ENCODE measurements at places on chromosomes 13 and 19.
A peak's percentile ranks its signal among the peaks of the same experiment; 100 is the strongest.

DNA sequence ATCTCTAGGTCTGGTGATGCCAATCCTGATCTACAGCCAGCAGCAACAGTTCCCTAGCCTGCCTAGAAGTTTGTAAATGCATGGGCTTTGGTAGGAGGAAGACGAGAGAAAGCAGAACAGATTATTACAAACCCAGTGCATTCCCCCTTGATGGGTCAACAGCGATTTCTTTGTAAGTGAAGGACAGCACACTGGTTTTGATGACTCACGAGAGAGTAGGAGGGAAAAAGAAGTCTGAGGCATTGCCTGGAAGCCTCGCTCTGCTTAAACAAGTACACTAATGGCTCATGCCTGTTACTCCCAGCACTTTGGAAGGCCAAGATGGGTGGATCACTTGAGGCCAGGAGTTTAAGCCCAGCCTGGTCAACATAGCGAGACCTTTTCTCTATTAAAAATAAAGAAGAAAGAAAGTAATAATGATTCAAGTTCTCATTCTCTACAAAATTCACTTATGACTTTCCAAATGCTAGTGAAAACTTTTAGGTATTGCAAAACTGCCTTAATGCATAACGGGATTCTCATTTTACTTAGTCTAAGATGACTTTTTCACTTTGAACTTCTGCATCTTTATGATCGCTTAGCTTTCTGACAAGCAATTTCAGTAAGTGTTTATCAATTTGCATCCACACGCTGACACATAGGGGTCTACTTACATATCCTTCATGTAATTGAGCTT lies 47.7 kb upstream of the USPL1 start:
- no peak for DNase-seq

DNA sequence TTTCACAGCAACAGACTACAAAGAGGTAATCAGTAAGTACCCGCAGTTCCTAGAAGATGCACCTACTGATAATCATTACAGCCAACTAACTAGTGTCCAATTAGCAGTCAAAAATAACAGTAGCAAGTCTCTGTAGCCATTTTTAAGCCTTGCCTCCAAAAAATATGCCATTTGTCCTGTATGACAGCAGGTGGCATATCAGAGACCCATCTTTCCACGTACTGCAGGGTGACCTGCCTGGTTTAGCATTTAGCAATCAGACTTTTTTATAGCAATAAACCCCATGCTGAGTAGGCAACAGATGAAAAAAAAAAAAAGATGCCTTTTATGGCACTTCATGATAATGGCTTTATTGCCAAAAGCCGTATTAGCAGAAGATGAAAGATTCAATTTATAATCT lies 155.3 kb upstream of the LSM14A start:
- DNase-seq: no peak

GRCh38 chr19:13995878-13996765 lies 10.0 kb downstream of the RFX1 start:
- DNase-seq: no peak

- DNase-seq: no peak
These were observed 44.2 kb downstream of the CHST8 start for GRCh38 chr19:33665776-33666595.

DNA sequence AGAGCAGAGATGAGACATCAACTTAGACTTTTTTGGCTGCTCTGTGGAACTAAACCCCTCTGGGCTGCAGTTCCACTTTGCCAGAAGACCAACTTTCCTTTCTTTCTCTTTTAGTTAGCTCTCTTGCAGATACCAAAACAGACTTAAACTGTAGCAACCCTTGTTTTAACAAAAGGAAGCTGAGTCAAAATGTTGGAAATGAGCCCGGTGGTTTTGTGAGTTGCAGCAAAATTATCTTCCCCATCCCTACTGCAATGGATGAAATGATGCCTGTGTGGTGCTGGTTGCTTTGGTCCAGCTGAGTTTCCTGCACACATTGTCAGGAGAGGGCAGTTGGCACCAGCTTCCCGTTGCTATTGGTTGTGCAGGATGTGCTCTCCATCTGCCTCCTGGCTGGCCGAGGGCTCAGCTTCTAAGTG lies 115.3 kb downstream of the LRCH1 start:
- DNase-seq: peak; percentile 12

DNA sequence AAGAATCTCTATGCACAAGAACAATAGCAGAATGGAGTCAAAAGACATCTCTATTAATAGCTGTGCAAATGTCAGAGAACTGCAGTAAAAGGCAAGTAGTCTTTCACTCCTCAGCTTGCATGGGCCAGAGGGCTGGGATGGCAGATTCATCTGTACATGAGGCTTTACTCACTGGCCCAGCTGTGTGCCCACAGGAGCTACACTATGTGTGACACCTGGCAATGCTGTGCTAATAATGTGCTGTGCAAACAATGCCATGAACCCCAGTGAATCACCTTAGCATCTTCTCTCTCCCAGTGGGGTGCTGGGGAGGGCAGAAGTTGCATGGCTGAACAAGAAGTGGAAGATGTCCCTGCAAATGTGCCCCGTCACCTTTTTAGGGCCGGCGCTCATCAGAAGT lies 73.1 kb downstream of the KL start:
- no peak for DNase-seq

DNA sequence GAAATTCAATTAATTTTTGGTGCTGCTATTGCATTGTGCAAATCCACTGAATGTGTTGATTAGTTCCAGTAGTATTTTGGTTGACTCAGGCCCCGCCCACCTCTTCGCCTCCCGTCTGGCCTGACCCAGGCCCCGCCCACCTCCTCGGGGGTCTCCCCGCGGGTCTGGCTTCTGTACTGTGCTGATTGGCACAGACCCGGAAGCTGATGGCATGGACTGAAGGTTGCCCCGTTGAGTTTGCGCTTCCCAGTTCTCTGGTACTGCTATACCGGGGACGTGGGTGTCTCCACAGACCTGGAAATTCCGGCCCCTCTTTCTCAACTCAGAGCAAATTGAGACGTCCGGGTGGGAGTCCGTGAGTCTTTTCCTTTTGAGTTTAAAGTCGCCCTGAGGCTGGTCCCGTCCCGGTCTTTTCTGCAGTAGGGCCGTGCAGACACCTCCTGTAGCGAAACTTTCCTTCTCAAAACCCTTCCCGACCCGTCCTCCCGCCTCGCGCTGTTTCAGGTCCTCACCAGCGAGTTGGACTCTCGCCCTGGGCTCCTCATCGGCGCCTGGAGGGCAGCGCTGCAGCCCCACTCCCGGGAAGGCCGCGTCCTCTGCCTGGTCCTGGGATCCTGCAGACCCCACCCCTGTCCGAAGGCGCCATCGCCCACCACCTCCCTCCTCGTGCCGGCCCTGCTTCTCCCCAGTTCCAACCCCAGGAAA lies 14.8 kb downstream of the ZNF701 start:
- no peak for DNase-seq

- DNase-seq: no peak
These were observed 616.3 kb downstream of the UQCRFS1 start for GRCh38 chr19:28596561-28597071.

DNA sequence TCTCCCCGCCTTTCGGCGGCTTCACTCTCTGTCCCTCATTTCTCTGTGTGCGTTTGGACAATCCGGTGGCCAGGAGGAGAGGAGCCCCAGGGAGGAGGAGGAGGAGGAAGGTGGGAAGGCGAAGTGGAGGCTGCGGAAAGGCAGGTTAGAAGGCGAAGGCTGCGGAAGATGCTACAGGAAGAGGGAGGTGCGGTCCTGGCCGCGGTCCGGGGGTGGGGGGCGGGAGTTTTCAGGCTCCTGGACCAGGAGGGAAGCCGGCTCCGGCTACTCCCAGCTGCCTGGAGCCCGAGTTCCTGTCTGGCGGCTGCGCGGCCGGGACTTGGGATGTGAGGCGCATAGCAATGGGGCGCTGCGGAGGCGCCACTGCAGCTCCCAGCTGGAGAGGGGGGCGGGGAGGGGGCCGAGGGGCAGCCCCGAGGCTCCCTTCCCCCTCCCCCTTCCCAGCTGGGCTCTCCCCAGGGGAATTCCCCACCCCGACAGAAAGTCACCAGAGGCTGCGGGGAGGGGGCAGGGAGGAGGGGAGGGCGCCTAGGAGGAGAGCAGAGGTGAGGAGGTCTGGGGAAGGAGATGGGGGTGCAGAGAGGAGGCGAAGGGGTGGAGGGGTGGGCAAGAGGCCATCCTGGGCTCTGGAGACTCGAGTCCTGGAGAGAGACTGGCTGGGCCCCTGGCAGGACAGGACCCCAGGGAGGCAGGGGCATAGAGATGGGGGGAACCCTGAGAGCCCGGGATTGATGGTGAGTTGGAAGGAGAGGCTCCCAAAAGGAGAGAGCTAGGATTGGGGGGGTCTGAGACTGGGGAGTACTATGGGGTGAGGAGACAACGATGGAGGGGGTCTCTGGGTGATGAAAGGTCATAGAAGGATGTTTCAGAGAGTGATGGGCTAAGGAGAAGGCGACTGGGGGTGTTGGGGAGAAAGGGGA lies 2.0 kb downstream of the LRRC4B start:
- no peak for DNase-seq

GRCh38 chr13:76036176-76036575 lies 400.0 kb downstream of the LMO7 start:
- no peak for DNase-seq

DNA sequence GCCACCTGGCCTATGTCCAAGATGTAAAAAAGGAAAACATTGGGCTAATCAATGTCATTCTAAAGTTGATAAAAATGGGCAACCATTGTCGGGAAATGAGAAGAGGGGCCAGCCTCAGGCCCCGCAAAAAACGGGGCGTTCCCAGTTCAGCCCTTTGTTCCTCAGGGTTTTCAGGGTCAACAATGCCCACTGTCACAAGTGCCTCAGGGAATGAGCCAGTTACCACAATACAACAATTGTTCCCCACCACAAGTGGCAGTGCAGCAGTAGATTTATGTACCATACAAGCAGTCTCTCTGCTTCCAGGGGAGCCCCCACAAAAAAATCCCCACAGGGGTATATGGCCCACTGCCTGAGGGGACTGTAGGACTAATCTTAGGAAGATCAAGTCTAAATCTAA lies 112.5 kb downstream of the ZNF486 start:
- no peak for DNase-seq

All from DMS79 (cell line).